Stimulated activated CD4-positive, alpha-beta T cell treated with anti-CD3 and anti-CD28 coated beads, Interleukin-2, amount 100 ng/mL, for 24 hours (primary cell): ENCODE measurements at places on chromosomes 3 and 15.

GRCh38 chr15:73599934-73600333, 33.3 kb downstream of the NPTN start:
- DNase-seq, result no peak

DNA sequence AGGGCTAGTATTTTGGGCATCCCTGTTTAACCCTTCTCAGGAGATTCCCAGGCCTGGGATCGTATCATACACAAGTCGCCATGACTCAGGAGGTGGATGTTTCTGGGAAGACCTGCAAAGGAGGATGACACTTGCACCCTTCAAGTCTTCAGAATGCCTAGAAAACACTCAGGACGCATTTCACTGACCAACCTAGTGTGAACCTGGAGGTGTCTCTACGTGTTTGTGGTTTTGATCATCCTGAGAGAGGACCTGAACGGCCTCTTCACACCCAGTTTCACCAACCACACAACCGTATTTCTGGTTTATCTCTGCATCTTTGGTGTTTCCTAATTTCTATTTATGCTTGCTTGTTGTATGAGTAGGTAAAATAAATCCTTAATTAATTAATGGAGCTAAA, 2.8 kb upstream of the CLDND1 start:
- DNase-seq, result no peak

GRCh38 chr15:96135166-96136093, 195.1 kb upstream of the NR2F2 start:
- DNase-seq, result no peak

DNA sequence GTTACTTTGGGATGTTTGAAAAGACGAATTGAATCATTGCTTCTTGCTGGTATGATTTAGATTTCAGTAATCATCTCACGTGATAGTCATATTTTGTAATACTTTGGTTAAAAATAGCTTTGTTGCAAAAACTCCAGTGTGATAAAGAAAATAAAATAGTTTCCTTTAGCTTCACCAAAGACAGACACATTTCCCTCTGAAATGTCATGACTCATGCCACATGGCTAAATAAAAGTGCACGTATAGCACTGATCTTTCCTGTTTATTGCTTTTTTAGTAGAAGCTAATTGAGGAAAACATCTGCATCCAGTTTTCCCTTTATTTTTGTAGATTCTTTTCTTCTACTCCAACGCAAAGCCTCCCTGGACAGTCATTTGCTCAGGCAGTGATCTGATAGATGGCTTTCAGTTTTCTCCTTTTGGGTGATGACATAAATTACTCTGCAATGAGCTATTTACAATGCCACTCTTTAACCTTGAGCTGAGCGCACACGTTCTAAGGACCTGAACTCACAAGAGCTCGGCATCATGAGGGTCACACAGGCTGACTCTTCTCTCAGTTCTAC, 84.9 kb downstream of the ARNT2 start:
- no peak for DNase-seq

DNA sequence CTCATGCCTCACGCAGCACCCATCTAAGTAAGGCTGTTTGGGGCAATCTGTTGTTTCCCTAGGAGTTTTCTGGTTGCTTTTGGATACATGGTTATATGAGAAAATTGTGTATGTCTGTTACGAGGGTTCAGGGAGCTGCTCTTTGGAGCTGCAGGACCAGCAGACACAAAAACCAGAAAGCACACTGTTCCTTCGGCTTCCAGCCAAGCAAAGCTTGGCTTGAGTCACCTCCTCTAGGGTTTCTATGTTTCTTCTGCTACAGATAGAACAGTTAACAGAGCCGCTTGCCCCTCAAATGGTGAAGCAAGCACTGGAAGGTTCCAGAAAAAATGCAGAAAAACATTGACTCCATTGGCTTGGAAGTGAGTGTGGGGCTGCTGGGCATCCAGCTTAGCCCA, 49.2 kb upstream of the CTDSPL start:
- no peak for DNase-seq

- DNase-seq, result no peak
Observed at GRCh38 chr15:101307048-101307896, 12.2 kb upstream of the SNRPA1 start.

DNA sequence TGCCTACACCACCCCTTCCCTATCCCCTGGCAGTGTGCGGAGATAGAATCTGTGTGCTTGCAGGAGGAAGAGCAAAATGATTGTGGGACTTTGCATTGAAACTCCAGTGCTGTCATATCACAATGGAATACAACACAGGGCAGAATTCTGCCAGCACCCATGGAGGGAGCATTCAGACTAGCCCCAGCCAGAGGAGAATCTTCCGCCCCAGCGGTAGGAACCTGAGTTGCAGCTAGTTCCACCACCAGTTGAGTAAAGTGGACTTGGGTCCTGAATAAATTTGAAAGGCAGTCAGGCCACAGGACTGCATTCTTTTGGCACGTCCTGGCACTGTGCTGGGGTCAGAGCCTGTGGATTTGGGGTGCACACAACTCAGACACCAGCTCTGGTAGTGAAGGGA, 27.5 kb downstream of the NCBP2 start:
- DNase-seq, result no peak

DNA sequence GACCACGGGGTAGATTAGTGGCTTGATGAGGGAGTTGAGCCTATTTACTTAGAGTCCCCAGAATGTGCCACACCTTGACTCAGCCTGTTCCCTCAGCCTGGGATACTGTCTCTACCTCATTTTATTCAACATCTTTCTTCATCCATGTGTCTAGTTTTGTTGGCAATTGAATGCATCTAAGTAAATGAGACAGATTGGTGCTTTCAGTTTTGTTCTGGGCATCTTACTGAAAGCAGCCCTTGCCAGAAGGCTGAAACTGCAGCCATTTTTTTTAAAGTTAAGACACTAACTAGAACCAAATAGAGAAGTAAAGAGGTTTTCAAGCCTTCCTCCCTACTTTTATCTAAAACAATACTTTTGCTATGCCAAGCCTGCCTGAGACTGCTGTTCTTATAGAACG, 246.8 kb downstream of the SLCO3A1 start:
- DNase-seq, result no peak
